ENCODE measurements at places on chromosomes 5 and 9.

GRCh38 chr9:121528642-121529041, 29.0 kb upstream of the GGTA1 start:
- no peak for DNase-seq

DNA sequence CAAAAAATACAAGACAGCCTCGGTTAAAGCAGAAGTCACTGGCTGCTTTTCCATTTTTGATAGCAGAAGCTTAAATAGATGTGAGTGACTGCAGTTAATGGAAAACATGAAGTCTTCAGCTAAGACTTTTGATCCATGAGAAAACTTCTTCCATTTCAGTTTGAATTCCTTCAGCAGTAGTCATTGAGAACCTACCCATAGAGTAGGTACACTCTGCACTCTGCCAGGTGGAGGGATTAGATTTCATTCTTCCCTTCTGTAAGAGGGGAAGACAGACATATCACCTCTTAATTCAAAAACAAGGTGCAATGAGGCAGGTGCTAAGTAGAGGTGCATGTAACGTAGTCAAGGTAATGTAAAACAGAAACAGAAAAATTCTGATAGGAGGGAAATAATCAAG, 26.7 kb upstream of the XPA start:
- no peak for DNase-seq

- DNase-seq: peak; percentile 71
Observed at GRCh38 chr9:132984202-132985070, 5.9 kb downstream of the GFI1B start.

DNA sequence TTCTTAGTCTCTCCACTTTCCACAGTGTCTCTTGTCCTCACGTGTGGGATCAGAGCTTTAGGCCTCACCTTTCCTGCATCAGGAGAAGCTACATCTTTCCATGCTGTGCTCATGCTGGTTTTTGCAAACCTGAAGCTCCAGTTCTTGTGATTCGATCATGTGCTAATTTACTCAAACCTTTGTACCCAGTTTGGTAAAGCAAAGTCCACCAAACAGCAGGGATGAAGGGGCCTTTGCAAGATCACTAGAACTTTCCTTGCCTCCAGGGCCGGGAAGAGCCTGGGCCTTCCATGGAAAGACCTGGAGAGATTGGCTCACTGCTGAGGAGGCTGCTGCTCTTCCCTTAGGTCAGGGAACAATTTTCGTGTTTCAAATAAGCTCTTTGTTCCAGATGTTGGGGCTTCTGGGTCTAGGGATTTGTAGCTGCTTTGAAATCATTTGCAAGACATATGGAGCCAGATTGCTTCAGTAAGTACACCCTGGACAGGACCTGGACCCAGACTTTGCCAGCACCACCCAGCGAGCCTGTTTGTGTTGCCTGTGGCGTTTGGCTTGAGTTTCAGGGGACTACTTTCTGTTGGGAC, 18.7 kb upstream of the SPATA31E1 start:
- no peak for DNase-seq

DNA sequence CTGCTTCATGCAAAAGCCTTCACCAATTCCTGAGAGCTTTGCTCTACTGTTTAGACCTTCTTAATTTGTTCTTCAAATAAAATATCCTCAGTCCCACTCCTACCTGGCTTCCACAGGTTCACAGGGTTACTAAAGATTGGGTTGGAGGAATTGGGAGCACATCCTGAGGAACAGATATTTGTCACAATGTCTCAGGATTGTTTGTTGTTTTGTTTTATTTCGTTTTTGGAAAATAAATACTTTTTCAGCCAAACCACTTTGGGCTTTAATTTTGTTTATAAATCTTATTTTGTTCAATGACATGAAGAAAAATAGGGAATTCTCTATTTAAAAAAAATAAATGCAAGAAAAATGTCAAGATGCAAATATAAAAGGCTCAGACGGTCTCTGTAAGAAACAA, 249.0 kb downstream of the MEF2C start:
- DNase-seq: no peak

DNA sequence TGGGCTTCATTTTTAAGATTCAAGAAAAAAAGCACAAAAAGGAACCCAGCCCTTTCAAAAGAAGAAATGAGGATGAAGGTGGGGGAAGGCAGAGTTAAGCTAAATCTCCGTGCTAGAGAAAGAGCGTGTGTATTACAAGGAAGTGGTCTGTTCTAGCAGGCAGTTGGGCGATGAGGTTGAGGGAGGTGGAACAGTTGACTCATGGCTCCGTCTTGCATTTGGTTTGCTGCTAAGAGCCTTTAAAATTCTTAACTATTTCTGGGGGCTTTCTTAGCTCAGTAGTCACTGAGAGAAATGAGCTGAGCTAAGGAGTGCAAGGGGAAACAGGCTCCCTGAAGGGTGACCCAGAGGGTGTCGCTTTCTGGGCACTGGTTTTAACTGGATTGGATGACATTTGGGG, 117.4 kb downstream of the GCNT1 start:
- DNase-seq: no peak

- DNase-seq: no peak
Observed at GRCh38 chr5:85182344-85182743, 797.7 kb upstream of the EDIL3 start.

DNA sequence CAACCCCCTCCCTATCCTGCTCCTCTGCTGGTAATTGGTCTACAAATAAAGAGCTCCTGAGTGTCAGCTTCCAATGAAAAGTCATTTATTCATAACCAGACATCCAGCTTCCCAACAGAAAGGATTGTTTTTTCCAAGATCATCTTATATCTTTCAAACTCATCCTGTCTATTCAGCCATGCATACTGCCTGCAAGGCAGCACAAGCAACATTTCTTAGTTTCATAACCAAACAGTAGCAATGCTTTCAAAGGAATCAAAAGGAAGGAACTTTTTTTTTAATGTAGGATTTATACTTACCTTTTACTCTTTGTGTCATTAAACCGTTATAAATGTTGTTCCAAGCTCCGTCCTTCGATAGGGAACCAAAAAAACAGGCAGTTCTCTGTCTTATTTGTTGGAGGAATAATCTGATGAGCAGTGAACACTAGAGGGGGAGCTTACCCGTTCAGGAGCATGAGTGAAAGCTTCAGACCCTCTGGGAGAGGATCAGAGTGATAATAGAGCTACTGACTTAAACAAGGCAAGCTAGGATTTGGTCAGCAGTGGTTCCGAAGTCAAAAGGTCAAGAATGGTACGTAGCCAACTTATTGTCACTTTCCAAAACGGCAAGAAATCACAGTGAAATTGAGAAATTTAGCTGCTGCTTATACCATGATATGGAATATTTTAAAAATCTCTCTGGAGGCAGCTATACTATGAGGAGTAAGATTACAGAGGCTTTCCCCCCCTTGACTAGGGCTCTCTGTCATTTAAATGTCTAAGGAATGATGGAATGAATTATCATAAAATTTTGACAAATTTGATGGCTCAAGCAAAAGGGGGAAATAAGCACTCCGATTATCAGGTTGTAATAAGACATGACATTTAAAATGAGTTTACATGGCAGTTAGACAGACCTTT, 892.9 kb downstream of the NR2F1-AS1 start:
- no peak for DNase-seq

GRCh38 chr9:5402217-5402616, 35.5 kb downstream of the PLGRKT start:
- DNase-seq: no peak

DNA sequence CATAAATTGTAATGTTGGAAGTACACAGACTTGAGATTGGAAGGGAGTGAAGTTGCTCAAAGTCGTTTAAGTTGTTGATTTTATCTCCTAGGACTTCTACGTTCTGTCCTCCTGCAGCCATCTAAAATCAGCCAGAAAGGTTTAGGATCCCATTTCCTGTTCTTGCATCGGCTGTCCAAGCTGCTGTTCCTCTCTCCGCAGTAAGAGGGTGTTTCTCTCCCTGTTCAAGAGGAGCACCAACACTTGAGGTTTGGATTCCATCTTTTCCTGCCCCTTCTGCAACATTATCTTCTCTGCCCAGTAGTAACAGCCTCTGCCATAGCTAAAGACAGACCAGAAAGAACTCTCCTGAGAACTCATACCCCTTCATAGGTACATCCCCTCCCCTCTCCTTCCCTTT, 373.4 kb downstream of the GADD45G start:
- no peak for DNase-seq

DNA sequence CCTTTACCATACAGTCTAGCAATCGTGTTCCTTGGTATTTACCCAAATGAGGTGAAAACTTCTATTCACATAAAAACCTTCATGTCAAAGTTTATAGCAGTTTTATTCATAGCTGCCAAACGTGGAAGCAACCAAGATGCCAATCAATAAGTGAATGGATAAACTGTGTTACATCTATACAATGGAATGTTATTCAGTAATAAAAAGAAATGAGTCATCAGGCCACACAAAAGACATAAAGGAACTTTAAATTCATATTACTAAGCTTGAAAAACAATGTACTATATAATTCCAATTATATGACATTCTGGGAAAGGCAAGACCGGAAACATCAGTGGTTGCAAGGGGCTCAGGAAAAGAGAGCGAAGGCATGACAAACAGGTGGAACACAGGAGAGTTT, 679.9 kb downstream of the ISL1 start:
- DNase-seq: no peak

GRCh38 chr9:33272061-33272460, 7.2 kb downstream of the CHMP5 start:
- peak; percentile 78 for DNase-seq

GRCh38 chr9:135602789-135603481, 36.4 kb downstream of the GLT6D1 start:
- peak; percentile 52 for DNase-seq

Measured in hematopoietic multipotent progenitor cell treated with erythropoietin and hydrocortisone succinate and interleukin-3 and kit ligand, for 17 days (in vitro differentiated cells).